ENCODE measurements at places on chromosomes 11 and 22.

GRCh38 chr22:39818094-39818493, 75.5 kb downstream of the ENTHD1 start:
- DNase-seq: no peak

DNA sequence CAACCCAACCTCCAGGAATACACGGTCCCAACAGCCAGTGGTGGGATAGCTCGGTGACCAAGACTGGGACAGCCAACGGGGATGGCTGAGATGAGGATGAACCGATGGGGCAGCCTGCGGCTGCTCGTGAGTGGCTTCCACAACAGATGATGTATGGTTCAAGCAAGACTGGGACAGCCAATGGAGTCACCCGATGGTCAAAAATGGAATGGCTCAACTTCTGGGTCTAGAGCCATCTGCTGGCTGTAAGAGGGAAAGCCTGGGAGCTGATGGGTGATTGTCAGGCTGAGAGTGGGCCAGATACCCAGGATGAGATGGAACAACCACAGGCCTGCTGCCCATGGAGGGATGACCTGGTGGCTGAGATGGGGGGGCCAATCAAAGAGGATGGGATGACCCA, 35.5 kb downstream of the SYT7 start:
- peak; percentile 29 for DNase-seq

GRCh38 chr11:59668188-59668949, 468 bp downstream of the PATL1 start:
- DNase-seq: peak; percentile 18

GRCh38 chr22:43853328-43853931, 8.9 kb downstream of the SULT4A1 start:
- no peak for DNase-seq

GRCh38 chr22:37659066-37659896, 758 bp downstream of the PDXP start:
- DNase-seq: no peak
